ENCODE measurements at places on chromosomes 13 and 19.

- DNase-seq, result no peak
Measured at GRCh38 chr19:18607226-18608101, 865 bp upstream of the CRLF1 start.

DNA sequence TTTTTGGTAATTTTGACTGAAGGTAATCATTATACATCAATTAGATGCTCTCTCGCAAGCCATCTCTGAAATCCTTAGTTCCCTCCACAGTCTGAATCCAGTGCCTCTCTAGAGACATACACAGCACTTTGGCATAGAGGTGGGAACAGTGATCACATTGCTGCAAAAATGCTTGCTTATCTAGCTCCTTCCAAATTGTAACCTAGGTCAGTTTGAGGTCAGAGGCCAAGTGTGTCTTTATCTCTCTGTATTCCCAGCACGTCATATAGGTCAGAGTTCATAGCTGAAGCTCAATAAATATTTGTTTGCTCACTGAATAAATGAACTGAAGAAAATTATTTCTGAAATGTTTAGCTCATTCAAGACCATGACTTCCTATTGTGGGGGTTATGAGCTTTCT lies 462.5 kb downstream of the DIAPH3 start:
- no peak for DNase-seq

- no peak for DNase-seq
Measured at GRCh38 chr19:17883627-17884410, 12.1 kb downstream of the SLC5A5 start.

DNA sequence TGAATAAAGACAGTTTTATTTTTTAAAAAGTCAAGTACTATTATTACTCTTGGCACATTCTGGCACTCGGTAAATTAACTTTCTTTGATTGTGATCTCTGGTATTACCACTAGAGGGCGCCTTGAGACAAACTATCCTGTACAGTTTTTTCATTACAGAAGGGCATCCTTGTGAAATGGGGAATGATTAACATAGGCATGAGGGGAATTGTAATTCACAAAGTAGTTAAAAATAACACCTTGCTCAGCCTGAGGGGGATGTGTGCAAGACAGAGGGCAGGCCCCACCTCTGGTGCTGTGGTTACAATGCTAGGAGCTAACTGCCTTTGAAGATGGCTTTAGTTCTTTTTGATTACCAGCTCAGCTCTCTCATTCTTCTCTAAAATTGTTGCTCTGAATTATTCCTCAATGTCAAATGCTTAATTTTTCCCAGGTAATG lies 24.2 kb upstream of the C1QTNF9B start:
- DNase-seq, result no peak

DNA sequence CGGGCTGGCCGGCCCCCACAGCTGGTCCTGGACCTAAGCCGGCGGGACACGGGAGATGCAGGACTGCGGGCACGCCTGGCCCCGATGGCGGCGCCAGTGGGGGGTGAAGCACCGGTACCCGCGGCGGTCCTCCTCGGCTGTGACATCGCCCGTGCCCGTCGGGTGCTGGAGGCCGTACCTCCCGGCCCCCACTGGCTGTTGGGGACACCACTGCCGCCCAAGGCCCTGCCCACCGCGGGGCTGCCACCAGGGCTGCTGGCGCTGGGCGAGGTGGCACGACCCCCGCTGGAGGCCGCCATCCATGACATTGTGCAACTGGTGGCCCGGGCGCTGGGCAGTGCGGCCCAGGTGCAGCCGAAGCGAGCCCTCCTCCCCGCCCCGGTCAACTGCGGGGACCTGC lies 3.1 kb downstream of the GRIN3B start:
- no peak for DNase-seq

DNA sequence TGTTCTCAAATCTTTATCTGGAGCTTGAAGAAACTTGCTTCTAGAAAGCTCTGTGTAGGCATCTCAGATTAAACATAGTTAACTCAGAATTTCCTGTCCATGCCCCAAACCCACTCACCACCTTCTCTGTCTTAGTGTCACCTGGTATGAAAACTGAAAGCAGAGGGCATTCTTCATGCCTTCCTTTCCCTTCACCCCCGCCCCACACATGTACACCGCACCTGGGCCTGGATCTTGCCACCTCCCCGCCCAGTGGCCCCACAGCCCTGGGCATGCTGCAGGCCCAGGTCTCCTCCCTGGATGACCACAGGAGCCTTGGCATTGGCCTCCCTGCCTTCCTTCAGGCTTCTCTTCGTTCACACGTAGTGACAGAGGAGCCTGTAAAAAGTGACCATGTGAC lies 15.8 kb downstream of the CFAP97D2 start:
- DNase-seq, result no peak

DNA sequence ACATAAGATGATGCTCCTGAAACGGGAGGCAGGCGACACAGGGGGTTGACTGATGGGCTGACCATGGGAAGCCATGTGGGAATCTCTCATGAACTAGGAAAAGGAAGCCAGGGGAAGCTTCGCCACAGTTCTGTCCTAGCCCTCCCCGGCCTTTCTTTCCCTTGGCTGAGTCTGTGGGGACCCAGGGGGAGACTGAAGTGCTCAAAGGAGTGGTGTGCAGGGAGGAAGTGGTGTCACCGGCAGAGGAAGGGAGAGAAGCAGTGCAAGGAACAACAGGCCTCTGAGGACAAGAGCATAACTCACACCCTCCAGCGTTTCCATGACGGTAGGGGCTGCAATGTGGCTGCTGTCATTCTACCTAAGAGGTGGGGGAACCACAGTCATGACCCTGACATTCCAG lies 1.1 kb downstream of the KIR3DL3 start:
- no peak for DNase-seq

DNA sequence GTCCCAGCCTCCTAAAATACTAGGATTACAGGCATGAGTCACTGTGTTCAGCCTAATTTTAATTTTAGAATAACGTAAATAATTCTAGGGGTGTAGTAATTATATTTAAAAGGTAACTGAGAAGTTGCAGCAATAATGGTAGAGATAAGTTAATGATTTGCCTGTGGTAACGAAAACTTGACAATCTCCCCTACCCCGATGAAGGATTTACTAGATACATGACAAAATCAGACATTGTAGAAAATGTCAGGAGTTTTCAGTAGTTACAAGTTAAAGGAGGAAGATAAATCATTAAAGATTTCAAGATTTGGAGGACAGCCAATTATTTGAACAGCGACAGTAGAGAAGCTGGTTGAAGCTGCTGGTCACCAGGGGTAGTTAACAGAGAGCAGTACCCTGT lies 652.2 kb upstream of the PCDH20 start:
- no peak for DNase-seq

Data from tibial nerve (tissue), 4 donors.